ENCODE measurements at places on chromosomes 5 and 9. TPM values are rescaled to one million over a fixed set of nuclear protein-coding genes. Genes with fewer than 3 reads are reported as not detected.

- DNase-seq = peak; percentile 81
- peaks cover 5% of the 10 kb centered on the region for H3K4me1 ChIP-seq
- H3K36me3 ChIP-seq = no peaks in the 10 kb centered on the region
- H3K27me3 ChIP-seq = no peaks in the 10 kb centered on the region
Measured at GRCh38 chr5:124963236-124963919, 216.9 kb upstream of the ZNF608 start.

GRCh38 chr9:122389799-122390481 lies 19.1 kb downstream of the PTGS1 start:
- no peak for DNase-seq
- H3K4me1 ChIP-seq = peaks cover 37% of the 10 kb centered on the region
- H3K36me3 ChIP-seq = no peaks in the 10 kb centered on the region

GRCh38 chr9:137070201-137070905 lies at the start of gene SAPCD2:
Gene SAPCD2 (minus strand): TSS chr9:137070557. CDS start chr9:137070460, 97 bp downstream.
- H3K4me1 ChIP-seq = no peaks in the 10 kb centered on the region
- no peaks in the 10 kb centered on the region for H3K27me3 ChIP-seq
- no peaks in the 10 kb centered on the region for H3K36me3 ChIP-seq

GRCh38 chr9:136596217-136596616 lies 50.4 kb upstream of the NOTCH1 start:
- no peak overlapping the region for H3K27ac ChIP-seq
- no peaks in the 10 kb centered on the region for H3K27me3 ChIP-seq
- H3K36me3 ChIP-seq = no peaks in the 10 kb centered on the region
- no peak for DNase-seq
- no peaks in the 10 kb centered on the region for H3K4me1 ChIP-seq

DNA sequence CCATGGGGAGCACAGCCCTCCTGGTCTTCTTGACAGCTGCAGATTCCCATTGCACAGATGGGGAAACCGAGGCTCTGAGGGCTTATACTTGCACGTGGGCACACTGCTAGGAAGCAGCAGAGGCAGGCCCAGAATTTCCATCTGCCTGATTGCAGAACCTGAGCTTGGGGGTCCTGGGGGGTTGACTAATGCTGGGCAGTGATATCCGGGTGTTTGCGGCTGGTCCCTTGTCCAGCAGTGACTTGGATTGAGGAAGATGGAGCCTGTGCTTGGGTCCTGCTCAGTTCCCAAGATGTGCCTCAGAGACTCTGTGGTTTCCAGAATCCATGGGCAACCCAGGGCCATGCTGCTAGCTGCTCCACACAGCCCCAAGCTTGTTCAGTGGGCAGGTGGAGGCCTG lies 91.2 kb downstream of the PHF2 start:
- no peak overlapping the region for H3K4me3 ChIP-seq
- H3K36me3 ChIP-seq = no peaks in the 10 kb centered on the region
- H3K4me1 ChIP-seq = no peaks in the 10 kb centered on the region
- no peaks in the 10 kb centered on the region for H3K27me3 ChIP-seq
- no peak for DNase-seq
- no peak overlapping the region for H3K27ac ChIP-seq

Gene SPATA31D4
- not detected for total RNA-seq

Gene PCDHA9
- total RNA-seq = not detected

Data from GM23248 (cell line).